ENCODE measurements at places on chromosomes 5 and 9. TPM values are rescaled to one million over a fixed set of nuclear protein-coding genes. Genes with fewer than 3 reads are reported as not detected.

DNA sequence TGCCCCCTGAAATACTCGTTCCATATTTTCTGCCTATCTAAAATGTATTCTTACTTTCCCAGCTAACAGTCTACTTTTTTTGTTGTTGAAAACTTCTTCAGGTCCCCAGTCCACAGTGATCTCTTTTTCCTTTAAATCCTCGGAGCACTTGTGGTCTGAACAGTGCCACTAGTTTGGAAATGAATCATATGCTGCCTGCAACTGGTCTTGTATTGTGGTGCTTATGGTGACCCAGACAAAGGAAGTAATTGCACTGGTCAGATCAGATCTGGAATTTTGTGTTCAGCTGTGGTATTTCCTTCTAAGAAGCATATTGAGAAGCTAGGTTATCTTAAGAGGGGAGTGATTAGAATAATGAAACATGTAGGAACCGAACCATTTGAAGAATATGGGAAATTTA lies 2.9 kb downstream of the UNC13B start:
- peaks cover 26% of the 10 kb centered on the region for H3K27me3 ChIP-seq
- peaks cover 11% of the 10 kb centered on the region for H3K4me1 ChIP-seq
- H3K36me3 ChIP-seq, result no peaks in the 10 kb centered on the region
- no peak overlapping the region for H3K27ac ChIP-seq
- no peak for DNase-seq
- no peak overlapping the region for H3K4me3 ChIP-seq

- no peak overlapping the region for H3K27ac ChIP-seq
- H3K27me3 ChIP-seq, result no peaks in the 10 kb centered on the region
- no peaks in the 10 kb centered on the region for H3K36me3 ChIP-seq
- H3K4me1 ChIP-seq, result no peaks in the 10 kb centered on the region
- no peak overlapping the region for H3K4me3 ChIP-seq
Measured at GRCh38 chr9:123589361-123590239, 233.6 kb downstream of the CRB2 start.

DNA sequence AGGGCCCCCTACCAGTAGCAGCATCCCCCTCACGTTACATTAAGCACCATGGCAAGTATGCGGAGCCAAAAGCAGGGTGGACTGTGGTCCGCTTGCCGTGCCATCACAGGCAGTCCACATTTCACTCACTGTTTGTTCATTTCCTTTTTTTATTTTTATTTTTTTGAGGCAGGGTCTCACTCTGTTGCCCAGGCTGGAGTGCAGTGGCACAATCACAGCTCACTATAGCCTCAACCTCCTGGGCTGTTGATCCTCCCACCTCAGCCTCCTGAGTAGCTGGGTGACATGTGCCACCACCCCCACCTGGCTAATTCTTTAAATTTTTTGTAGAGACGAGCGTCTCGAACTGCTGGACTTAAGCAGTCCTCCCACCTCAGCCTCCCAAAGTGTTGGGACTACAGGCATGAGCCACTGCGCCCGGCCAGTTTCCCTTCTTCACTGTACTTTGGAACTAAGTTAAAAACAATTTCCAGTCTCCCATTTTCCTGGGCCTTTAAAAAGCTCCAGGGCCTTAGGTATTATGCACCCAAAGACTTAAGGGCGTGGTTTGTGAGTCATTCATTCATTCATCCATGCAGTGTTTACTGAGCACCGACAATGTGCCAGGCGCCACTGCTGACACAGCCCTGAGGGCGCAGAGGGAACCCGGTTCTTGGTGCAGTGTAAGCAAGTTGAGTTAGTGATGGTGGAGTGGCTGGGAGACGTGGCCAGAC lies 19.9 kb downstream of the PRRX2 start:
- no peaks in the 10 kb centered on the region for H3K4me1 ChIP-seq
- H3K27me3 ChIP-seq, result peaks cover 4% of the 10 kb centered on the region
- no peaks in the 10 kb centered on the region for H3K36me3 ChIP-seq
- H3K27ac ChIP-seq, result no peak overlapping the region
- DNase-seq, result no peak

DNA sequence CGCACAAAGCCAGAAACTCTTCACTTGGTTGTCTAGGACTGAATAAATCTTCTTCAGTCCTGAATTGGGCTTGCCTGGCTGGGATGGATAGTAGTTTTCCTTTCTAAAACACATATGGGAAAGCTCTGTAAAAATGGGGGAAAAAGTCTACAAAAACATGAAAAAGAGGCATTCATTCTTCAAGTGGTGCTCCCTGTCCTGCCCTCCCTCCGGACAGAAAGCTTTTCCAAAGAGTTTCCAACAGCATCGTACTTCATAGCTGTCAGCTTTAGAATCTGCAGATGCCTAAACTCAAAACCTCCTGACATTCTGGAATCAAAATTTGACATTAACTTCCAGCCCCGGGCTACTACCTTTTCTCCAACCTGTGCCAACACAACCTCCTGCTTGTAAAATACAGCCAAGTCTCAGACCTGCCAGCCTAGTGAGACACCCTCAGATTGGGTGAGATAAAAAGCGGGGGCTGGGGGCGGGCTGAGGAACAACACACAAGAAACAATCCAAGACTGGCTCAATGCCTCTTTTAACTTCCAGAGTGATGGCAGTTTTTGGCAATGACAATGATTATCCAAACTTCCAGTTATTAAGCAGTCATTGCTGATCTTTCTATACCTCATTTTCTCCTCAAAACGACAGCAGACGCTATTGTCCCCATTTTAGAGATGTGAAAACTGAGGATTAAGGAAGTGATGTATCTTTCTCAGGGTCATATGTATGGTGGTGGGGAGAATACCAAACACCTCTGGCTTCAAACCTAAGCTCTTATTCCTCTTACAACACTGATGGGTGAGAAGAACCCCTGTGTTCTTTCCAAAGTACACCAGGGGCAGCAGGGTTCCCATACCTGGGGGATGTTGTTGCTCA lies 1.3 kb downstream of the TNC start:
- H3K4me1 ChIP-seq, result peaks cover 13% of the 10 kb centered on the region
- peaks cover 68% of the 10 kb centered on the region for H3K27me3 ChIP-seq
- no peak for DNase-seq
- H3K4me3 ChIP-seq, result no peak overlapping the region

GRCh38 chr5:153626836-153627235 lies 136.4 kb downstream of the GRIA1 start:
- no peaks in the 10 kb centered on the region for H3K27me3 ChIP-seq
- H3K27ac ChIP-seq, result no peak overlapping the region
- no peaks in the 10 kb centered on the region for H3K4me1 ChIP-seq
- H3K36me3 ChIP-seq, result no peaks in the 10 kb centered on the region

- no peak overlapping the region for H3K4me3 ChIP-seq
- H3K4me1 ChIP-seq, result peaks cover 5% of the 10 kb centered on the region
- no peaks in the 10 kb centered on the region for H3K27me3 ChIP-seq
- H3K36me3 ChIP-seq, result no peaks in the 10 kb centered on the region
- H3K27ac ChIP-seq, result no peak overlapping the region
Measured at GRCh38 chr5:1137567-1138444, 25.9 kb upstream of the SLC12A7 start.

- no peaks in the 10 kb centered on the region for H3K27me3 ChIP-seq
- no peak for DNase-seq
- no peak overlapping the region for H3K4me3 ChIP-seq
Measured at GRCh38 chr5:51811883-51812471, 428.7 kb downstream of the ISL1 start.

DNA sequence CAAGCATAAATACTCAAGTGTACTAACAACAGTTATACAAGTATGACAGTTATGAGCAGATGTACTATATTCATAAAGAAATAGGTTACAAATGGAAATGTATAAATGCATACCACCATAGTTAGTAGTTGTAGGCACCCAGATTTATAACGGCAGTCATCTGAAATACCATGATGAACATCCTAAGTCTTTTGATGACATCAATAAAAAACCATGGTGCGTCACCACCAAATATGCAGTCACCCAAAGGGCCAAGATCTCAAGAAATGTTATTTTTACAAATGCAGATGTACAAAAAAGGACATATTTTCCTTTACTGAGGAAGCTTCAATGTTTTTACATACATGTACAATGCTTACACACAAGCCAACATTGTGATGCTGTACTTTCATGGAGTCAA lies 70.8 kb upstream of the XPA start:
- no peaks in the 10 kb centered on the region for H3K36me3 ChIP-seq
- no peaks in the 10 kb centered on the region for H3K4me1 ChIP-seq
- H3K27ac ChIP-seq, result no peak overlapping the region
- H3K27me3 ChIP-seq, result peaks cover 25% of the 10 kb centered on the region
- DNase-seq, result no peak

DNA sequence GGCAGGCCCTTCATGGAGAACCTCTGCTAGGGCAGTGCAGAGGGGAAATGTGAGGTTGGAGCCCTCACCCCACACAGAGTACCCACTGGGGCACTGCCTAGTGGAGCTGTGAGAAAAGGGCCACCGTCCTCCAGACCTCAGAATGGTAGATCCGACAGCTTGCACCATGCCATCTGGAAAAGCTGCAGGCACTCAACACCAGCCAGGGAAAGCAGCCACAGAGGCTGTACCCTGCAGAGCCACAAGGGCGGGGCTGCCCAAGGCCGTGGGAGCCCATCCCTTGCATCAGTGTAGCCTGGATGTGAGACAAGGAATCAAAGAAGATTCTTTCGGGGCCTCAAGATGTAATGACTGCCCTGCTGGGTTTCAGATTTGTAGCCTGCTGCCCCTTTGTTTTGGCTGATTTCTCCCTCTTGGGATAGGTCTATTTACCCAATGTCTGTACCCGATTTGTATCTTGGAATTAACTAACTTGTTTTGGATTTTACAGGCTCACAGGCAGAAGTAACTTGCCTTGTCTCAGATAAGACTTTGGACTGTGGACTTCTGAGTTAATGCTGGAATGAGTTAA lies 16.6 kb upstream of the ZDHHC11 start:
- H3K36me3 ChIP-seq, result peaks cover 54% of the 10 kb centered on the region
- H3K27ac ChIP-seq, result no peak overlapping the region
- DNase-seq, result no peak
- no peaks in the 10 kb centered on the region for H3K27me3 ChIP-seq

DNA sequence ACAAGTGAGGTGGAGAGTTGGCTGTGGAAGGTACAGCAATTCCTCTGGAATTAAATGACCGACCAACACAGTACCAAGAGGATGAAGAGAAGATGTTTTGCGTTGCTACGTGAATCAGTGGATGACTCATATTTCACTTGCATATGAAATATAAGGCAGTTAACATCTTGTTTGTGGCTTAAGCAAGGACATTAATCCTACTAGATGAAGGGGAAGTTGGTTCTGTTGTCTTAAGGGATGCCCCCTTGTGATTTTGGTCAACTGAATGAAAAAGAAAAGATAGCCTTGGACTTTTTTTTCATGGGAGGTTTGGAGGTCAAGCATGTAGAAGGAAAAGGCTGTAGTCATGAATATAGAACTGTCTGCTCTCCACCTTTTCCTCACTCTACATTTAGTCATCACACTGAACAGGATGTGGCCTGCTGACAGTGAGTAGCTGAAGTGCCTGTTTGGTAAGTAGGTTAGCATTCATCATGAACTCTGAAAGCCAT lies 33.9 kb downstream of the VLDLR start:
- H3K36me3 ChIP-seq, result peaks cover 22% of the 10 kb centered on the region
- peaks cover 20% of the 10 kb centered on the region for H3K4me1 ChIP-seq
- peak; percentile 83 for DNase-seq

GRCh38 chr5:112552791-112553190 lies 133.7 kb upstream of the EPB41L4A start:
- no peak overlapping the region for H3K27ac ChIP-seq
- peaks cover 19% of the 10 kb centered on the region for H3K27me3 ChIP-seq
- H3K36me3 ChIP-seq, result no peaks in the 10 kb centered on the region
- H3K4me3 ChIP-seq, result no peak overlapping the region
- peaks cover 2% of the 10 kb centered on the region for H3K4me1 ChIP-seq

DNA sequence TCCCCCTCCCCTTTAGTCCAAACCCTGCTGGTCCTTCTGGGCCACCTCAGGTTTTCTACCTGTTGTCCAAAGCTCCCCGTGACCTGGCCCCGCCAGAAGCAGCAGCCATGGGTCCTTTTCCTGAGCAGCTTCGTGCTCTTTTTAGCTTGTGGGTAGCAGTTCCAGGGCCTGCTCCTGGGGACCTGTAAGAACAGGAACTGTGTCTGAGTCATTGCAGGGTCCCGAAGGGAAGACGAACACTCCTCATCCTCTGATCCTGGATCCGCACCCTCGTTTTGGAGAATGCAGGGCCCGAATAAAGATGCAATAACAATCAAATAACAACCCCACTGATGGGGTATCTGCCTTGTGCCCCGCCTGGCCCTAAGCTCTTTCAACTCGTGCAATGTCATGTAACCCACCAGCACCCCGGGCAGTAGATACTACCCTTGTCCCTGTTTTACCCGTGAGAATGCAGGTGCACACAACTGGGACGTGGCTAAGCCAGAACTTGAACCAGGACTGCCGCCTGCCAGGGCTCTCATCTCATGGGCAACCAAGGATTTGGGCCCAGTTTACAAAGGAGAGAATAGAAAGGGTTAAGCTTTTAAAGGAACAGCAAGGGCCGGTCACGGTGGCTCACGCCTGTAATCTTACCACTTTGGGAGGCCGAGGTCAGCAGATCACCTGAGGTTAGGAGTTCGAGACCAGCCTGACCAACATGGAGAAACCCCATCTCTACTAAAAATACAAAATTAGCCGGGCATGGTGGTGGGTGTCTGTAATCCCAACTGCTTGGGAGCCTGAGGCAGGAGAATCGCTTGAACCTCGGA lies 33.2 kb downstream of the NEK6 start:
- peaks cover 3% of the 10 kb centered on the region for H3K36me3 ChIP-seq
- H3K4me1 ChIP-seq, result peaks cover 42% of the 10 kb centered on the region
- H3K27me3 ChIP-seq, result peaks cover 5% of the 10 kb centered on the region
- H3K4me3 ChIP-seq, result peak overlapping the region; percentile 67
- H3K27ac ChIP-seq, result peak overlapping the region; percentile 43

- H3K4me1 ChIP-seq, result peaks cover 21% of the 10 kb centered on the region
- no peak overlapping the region for H3K4me3 ChIP-seq
- no peak for DNase-seq
- H3K27me3 ChIP-seq, result no peaks in the 10 kb centered on the region
Measured at GRCh38 chr9:77798140-77798539, 150.0 kb upstream of the GNA14 start.

- no peak overlapping the region for H3K27ac ChIP-seq
- H3K4me3 ChIP-seq, result no peak overlapping the region
- no peak for DNase-seq
- H3K4me1 ChIP-seq, result peaks cover 2% of the 10 kb centered on the region
- H3K27me3 ChIP-seq, result peaks cover 34% of the 10 kb centered on the region
Measured at GRCh38 chr9:90793729-90794128, 7.9 kb upstream of the SYK start.

DNA sequence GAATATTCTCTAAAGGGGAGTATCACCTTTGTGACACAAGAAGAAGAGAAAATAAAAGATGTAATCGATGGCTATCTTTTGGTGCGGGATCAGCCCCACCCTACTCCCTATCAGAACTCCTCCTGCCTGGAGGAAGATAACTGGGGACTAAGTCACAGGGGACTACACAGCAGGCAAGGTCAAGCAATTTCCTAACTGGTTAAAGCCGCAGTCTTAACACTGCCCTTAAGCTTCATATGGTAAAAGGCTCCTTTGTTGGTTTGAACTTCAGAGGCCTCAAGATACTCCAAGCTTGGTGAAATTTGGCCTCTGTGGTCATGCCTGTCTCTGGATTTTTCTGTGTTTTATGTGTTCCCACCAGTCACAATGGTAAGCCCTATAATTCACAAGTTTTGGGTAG lies 1.3 kb upstream of the SHISAL2B start:
- no peak overlapping the region for H3K27ac ChIP-seq
- H3K27me3 ChIP-seq, result peaks cover 55% of the 10 kb centered on the region
- no peak for DNase-seq
- H3K36me3 ChIP-seq, result no peaks in the 10 kb centered on the region
- H3K4me1 ChIP-seq, result peaks cover 3% of the 10 kb centered on the region

ALDH1A1 gene
- not detected for total RNA-seq

PCDHGA5 gene
- 0.19 TPM for total RNA-seq

PTGDS gene
- total RNA-seq, result not detected

FOXD4L5 gene
- not detected for total RNA-seq

IFNA1 gene
- total RNA-seq, result not detected

ESM1 gene
- not detected for total RNA-seq

ANXA2R gene
- total RNA-seq, result 1.1 TPM

CDKN2B-AS1 gene
- 0.42 TPM for total RNA-seq

Data from activated CD4-positive, alpha-beta T cell treated with anti-CD3 and anti-CD28 coated beads, Interleukin-2, amount 10 ng/mL, durations not matched to agents 24 days and 14 days (primary cell).